ENCODE measurements at places on chromosomes 1 and 21. TPM values are rescaled to one million over a fixed set of nuclear protein-coding genes. Genes with fewer than 3 reads are reported as not detected.

DNA sequence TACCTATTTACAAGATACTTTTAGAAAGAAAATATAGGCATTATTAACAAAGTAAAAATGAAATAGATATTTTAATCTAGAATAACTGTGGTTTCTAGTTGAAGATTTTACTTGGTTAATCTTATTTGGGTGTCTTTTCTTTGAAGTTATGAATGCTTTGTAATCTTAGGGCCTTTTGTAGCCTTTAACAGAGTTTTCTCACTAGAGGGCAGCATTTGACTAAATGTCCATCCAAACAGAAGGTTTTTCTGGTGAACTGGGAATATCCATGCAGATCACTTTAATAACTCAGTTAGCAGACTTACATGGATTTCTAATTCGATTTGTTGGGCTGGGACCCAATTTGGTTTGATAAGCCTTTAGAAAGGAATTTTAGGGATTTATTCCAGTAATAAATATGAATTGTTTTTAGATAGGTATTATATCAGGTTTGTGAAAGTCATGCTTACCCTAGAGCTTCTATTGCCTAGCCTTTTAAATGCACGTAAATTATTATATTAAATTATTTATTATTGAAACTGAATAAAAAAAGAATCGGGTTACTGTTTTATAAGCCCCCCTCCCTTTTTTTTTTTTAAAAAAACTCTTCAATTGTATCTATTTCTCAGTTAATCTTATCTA lies 119.7 kb downstream of the ZNF326 start:
- DNase-seq: peak; percentile 75

GRCh38 chr21:35375115-35375514 lies 326.0 kb upstream of the RUNX1 start:
- no peak for DNase-seq

DNA sequence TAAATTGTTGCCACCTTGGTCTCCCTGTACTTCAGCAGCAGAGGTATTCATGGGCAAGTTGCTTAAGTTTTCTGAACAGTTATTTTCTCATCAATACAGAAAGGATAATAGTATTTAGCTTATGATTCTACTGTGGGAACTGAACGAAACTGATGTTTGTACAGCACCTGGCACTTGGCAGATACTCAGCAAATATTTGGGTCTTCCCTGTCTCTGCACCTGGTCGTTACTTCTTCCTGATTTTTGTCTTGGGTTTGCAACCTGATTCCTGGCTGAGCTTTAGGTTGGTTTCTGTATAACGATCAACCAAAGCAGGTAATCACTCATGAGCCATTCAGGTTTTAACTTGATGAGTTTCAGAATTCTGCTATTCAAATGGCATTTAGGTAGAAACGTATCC lies 490.6 kb downstream of the KIF26B start:
- no peak for DNase-seq

DNA sequence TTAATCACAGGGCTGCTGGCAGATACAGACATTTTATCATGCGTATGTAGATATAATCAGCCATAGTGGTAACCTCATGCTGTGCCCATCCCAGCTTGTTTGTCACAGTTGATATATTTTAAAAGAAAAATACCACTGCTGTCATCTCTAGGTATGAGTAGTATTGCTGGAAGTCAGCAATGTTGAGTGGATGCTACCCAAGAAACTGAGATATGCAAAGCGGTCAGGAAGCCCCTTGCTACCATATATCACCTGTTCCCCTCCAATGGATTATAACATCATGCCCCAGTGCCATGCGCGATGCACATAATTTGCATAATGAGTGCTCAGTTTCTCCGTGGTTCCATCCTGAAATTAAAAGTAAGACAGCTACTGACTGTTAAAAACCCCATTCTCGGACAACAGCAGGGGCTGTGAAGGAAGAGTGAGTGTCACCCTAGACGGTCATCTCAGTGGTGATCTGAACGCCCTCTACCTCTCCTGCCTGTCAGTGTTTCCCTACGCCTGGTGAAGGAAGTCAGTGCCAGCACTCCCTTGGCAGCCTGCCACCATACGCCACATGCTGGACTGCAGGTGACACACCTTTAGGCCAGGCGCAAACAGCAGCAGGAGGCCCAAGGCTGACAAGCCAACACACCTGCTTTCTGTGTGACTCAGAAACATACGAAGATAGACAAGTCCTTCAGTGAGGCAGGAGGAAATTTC lies 2.7 kb downstream of the IL10RB start:
- no peak for DNase-seq

DNA sequence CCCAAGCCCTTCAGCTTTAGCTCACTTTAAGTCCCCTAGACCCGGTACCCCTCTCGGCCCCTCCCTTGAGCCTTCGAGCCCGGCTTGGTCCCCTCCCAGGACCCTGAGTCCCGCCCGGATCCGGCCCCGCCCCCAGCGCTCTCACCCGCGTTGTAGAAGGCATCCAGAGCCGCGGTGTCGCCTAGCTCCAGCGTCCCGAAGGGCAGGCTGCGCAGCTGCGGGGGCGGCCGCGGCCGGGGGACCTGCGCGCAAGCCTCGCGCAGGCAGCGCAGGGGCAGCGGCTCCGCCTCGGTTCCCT lies 699 bp downstream of the MAP3K6 start:
- DNase-seq: peak; percentile 95

DNA sequence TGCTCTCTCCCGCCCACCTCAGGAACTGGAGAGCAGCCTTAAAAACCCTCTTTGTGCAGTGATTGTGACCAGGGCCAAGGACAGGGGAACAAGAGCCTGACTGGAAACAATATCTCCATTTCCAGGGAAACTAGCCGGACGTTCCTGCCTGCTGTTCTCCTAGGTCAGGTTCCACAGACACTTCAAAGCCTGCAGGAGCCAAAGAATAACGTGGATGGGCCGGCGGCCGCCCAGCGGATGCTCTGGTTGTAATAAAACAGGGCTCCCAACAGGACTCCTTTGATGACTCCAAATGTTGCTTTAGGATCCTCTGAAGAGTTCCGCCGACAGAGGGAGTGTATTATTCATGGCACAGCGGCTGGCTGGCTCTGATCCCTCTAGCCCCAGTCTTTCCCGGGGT lies 162.2 kb downstream of the PLXNA2 start:
- peak; percentile 75 for DNase-seq

- peak; percentile 31 for DNase-seq
Measured at GRCh38 chr1:64039390-64039926, 164.0 kb upstream of the UBE2U start.

The AMIGO1 gene
- 4.5 TPM for total RNA-seq

The PRAMEF9 gene
- not detected for total RNA-seq

Measured in neural progenitor cell (in vitro differentiated cells).